AG10803 (cell line): ENCODE measurements at places on chromosomes 4 and X.

DNA sequence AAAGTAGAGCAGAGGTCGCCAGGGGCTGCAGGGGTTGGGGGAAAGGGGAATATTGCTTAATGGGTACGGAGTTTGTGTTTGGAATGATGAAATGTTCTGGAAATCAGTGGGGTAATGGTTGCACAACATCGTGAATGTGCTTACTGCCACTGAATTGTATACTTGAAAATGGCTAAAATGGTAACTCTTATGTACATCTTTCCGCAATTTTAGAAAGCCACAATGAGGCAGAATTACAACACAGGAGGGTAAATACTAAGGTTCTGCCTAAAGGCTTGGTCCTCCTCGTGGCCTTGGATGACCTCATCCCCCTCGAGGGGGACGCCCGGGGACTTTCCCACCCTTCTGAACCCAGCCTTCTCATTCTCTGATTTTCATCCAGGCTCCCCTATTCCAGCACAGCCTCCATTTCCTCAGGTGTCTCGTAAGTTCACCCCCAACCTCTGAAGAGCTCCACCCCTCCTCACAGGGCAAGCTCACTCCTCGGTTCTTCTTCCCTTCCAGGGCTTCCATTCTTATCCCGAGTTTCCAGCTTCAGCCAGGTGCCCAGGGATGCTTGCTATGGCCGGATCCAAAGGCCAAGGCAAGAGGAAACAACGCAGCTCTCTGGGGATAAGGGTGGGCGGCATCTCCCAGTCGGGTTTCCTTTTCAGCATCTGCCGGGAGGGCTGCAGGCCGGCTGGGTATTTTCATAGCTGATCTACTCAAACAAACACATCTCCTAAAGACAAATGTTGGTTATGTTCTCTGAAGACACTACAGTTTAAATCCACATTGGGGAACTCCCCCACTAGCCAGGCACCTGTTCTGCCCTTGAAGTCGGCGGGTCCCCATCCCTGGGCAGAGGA lies 71.3 kb upstream of the ACSL1 start:
- no peak for DNase-seq

DNA sequence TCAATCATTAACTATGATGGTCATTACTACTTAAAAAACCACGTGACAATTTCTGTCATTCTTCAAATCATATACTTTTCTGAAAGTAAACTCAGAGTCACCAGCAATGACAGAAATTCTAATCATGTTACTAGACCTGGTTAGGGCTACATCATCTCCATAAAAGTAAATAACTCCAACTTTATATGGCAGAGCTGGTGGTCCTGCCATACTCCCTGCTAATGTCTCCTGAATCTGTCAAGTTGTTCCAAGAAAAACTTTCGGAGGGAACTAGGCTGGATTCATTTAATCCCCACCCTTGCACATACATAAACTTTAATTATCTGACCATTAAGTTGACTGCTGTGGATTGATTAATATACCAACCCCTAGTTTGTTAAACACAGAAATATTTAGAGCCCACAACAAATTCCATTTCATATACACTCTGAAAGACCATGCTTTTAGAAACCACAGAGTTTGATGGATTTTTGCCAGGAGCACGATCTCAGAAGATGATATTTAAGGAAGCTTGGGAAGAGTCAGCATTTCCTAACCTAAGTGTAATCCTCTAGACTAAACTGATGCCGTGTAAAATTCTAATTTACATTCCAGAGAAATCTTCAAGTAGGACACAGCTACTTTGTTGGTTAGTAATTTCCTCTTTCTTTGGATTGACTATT lies 577.0 kb downstream of the FAT4 start:
- DNase-seq = peak; percentile 99

DNA sequence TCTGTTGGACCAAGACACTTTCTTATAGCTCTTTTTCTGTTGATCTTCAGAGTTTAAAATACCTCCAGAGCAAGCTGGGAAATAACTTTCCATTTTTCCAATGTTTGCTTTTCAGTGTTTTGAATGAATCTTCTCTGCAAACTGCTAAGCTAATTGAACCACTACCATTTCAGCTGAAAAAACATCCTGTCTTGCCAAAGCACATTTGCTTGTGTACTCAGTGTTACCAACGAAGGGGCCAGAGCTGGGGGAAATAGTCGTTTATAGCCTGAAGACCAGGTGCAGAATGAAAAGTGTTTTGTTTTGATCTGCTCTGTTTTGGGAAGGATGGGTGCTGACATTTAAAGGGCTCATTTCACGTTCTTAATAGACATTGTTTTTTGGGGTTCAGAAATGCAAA lies 88.4 kb upstream of the CLNK start:
- DNase-seq = no peak

- no peak for DNase-seq
Measured at GRCh38 chr4:109942292-109942926, 29.7 kb downstream of the EGF start.

DNA sequence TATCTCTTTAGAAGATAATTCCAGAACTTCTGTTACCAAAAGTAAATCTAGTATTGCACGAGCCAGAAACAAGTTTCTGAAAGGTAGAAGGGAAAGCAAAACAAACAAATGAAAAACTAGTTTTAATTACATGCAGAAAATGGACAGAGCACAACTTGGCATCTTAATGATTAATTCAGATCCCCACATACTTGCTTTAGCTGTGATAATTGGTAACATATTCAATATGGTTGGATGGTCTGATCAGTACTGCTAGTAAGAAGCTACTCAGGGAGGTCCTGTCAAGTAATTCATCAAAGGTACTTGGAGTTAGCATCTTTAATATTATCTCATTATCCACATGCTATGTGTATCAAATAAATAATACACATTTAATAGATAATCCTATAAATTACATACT lies 204.3 kb downstream of the TRAM1L1 start:
- no peak for DNase-seq

DNA sequence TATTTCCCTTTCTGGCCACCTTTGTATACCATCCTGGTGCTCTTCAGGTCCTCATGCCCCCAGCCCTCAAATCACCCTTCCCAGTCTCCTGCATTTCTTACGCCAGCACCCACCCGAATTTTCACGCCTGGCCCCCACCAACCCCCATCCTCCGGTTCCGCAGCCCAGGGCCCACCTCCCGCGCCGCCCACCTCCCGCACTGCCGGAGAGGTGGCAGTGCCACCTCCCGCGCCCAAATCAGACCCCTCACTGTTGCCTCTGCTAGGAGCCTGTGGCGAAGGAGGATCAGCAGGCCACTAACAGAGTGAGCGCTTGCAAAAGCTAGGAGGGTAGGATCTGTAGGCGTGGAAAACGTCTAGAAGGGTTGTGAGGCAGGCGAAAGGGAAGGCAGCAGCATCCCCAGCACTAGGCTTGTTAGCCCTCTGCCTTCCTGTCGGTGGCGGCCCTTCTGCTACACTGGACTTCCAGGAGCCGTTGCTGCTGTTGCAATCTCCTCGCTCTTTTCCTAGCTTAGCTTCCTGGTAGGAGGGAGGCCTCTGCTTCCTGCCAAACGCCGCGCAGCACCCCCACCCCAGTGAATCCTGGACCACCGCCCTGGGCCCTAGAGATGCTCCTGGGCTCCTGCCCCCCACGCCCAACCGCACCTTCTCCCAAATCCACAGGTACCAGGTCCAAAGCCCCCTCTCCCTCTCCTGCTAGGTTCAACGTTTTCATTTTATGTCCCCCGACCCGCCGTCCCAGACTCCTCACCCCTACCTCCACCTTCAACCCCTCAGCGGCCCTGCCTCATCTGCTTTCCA lies 51.0 kb downstream of the SPIN2B start:
- no peak for DNase-seq

DNA sequence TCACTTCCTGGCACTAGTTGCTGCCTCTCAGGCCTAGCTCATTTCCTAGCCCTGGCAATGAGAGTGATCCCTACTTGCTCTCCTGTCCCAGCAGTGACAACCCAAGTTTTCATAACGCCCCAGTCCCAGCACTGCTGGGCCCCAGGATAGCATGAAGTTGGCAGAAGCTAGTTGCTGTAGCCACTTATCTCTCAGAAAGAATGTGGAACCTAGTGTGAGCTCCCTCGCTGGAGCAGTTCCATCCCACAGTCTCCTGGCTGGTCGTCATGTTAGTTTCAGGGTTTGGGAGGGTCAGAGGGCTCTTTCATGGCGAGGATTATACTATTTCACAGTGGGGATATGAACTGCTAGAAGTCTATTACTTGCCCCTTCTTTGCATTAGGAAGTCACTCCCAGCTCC lies 5.1 kb downstream of the PF4 start:
- DNase-seq = peak; percentile 37

GRCh38 chr4:98784947-98785706 lies 126.7 kb upstream of the TSPAN5 start:
- no peak for DNase-seq

GRCh38 chr4:169925678-169926077 lies 100.5 kb downstream of the MFAP3L start:
- DNase-seq = no peak

- DNase-seq = no peak
Measured at GRCh38 chrX:143231492-143231891, 205.8 kb downstream of the SPANXN4 start.

DNA sequence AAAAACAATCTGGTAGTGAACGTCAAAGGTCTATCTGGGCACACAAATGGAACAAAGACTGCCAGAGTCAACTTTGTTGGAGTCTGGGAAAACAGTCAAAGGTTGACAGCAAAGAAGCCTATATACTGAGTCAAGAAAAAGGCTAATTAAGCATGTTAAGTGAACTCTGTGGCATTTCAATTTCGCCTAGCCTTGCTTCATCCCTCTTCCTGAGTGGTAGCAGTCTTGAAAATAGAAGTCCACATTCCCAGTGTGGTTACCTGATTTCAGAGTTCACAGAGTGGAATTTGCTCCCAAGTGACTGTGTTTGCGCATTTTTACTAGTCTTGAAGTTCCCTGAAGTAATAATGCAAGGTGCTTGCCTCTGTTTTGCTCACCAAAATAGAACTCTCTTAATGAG lies 760.0 kb downstream of the FSTL5 start:
- DNase-seq = no peak

- DNase-seq = peak; percentile 0
Measured at GRCh38 chrX:114581528-114582263, 2.2 kb upstream of the HTR2C start.

DNA sequence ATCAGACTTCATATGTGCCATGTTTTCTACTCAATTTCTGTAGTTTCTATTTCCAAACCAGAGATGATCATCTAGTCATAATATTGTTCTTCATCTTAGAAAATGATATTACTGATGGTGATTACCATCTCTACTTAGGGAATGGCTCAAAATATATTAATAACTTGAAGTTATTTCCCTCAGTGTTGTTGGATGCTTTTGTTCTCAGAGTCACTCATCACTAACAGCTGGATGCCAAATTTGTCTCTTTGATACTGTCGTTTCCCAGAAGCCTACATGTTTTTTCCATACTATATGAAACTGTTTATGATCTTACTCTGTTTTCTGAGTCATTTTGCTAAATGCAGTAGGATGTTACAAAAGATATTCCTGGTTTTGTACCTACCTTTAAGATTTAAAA lies 8.9 kb downstream of the PGAM4 start:
- DNase-seq = no peak

DNA sequence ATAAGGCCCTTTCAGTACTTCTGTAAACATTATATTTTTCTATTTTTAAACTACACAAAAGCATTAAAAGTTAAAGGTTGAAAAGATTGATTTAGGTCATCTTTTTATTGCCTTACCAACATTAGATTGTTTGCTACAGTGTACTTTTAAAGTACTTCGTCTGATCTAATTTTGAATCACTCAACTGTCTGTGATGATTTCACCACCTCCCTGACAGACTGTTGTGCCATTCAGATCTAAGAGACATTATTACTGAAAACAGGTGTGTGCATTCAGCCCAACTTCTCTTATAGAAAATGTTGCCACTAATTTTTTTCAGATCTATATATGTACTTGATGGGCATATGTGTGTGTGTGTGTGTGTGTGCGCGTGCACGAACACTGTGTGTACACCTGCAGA lies 39.3 kb downstream of the GASK1B start:
- no peak for DNase-seq

DNA sequence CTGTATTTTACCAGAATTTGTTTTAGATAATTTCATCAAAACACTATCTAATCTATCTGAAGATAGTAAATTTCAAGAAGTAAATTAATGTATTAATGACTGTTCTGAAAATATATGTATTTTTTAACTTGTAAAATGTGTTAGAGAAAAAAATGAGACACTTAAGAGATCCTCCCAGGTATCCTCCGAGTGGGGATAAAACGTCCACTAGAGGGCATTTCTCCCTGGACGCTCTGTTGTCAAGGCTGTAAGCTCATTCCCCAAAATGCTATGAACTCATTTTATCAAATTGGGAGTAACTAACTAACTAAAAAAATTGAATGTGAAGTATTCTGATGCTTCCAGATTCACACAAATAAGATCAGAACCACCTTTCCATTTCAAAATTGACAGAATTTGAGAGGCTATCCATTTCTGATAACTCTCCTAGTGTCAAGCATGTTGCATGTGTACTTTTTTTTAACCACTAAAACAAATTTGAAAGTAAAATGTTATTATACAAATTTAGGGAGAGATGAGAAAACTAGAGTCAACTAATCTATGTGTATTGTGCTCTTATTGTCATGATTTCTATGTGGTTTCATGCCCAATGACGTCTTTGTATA lies 337.3 kb upstream of the HS3ST1 start:
- no peak for DNase-seq

DNA sequence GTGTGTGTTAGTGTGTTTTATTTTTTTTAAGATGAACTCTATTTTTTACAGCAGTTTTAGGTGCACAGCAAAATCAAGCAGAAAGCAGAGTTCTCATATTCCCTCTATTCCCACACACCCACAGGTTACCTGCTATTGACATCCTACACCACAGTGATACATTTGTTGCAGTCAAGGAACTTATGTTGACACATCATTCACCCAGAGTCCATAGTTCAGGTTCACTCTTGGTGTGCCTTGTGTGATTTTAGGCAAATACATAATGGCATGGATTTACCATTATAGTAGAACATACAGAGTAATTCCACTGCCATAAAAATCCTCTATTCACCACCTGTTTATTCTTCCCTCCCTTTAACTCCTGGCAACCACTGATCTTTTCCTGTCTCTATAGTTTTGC lies 28.7 kb downstream of the DIAPH2 start:
- no peak for DNase-seq

DNA sequence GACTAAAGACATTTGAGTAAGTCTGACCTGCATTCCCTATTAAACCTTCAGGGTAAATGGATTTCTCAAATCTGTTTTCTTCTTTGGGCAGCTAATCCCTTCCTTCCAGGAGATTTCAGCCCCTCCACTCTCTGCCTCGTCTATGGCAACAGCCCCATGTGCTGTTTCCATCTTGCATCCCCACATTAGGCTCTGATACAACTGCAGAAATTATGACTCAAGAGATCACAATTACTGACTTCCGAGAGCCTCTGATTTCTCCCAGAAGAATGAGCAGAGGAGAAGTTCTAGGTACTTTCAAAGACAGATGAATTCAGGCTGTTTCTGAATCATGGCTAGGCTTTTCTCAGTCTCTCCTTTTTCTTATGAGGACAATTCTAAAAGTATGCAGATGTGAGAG lies 38.7 kb downstream of the RAI2 start:
- DNase-seq = peak; percentile 3

- DNase-seq = no peak
Measured at GRCh38 chrX:54748626-54749025, 49.4 kb downstream of the ITIH6 start.

- no peak for DNase-seq
Measured at GRCh38 chrX:6813836-6814370, 279.0 kb upstream of the VCX3A start.
